Activated CD8-positive, alpha-beta memory T cell treated with anti-CD3 and anti-CD28 coated beads for 4 hours (primary cell): ENCODE measurements at places on chromosomes 1 and 21.

GRCh38 chr21:28393279-28393678, 599.4 kb downstream of the LTN1 start:
- DNase-seq, result no peak

DNA sequence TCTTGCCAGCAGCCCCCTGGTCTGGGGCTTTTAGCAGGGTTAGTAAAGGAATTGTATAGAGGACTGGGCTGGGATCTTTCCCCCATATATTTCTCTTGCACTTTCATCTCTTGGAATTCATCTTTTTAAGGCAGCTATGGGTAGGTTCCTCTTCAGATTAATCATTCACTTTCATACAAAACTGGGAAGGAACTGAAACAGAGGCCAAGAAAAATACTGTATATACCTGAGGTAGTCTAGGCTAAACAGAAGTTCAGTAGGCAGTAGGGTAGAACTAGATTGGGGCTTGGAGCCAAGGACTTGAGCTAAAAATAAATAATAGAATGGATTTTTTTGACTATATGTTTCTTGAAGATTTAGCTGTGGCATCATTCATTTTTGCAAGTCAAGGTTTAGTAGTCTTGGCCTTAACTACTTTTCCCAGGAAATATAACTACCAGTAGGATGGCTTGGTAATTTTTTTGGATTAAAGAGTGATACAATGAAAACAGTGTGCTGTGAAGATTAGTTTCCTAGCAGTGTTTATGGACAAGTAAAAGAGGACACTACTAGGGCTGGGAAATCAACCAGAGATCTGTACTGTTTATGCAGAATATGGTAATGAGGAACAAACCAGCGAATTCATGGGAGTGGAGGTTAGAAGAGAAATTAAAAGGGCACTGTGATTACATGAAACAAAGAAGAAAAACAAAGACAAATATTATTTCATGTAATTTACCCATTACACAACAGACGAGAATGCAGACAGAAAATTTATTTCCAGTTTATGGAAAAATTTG, 50.9 kb upstream of the PTGS2 start:
- DNase-seq, result no peak

- no peak for DNase-seq
These were observed 56.5 kb upstream of the BCAR3 start for GRCh38 chr1:93738075-93738622.

- no peak for DNase-seq
These were observed 18.1 kb upstream of the SLC26A9 start for GRCh38 chr1:205961405-205961804.

DNA sequence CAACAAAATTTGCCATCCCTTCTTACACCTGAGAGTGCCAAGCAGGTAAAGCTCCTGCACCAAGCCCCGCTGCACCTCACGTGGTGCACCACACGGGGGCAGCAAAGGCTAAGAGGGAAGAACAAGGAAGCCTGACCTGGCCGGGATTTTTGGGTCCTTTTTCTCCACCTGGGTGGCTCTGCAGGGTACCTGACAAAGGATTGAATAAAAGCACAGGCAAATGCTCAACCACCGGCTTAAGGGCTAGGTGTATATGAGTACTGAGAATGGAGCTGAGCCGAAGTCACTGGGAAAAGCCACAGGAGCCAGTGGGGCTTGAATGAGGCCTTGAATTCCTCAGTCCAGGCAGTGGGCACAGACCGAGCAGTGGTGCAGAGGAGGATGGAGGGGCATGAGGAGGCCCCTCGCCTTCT, 36.4 kb downstream of the ZNF697 start:
- DNase-seq, result peak; percentile 2

DNA sequence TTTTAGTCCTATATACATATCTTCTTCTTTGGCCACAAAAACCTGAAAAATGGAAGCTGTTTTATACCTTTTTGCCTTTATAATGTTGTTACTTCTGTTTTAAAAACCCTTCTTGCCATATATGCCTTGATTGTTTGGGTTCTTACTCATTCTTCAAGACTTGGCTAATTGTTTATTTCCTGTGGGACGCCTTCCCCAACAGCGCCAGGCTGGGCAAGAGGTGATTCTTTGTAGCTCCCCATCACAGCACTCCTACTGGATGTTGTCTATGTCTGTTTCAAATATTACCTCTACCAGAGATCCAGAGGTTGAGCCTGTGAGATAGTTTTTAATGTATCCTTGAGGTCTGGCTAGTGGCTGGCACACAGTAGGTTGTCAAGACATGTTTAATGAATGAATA, 73.2 kb upstream of the CYP2J2 start:
- DNase-seq, result no peak

DNA sequence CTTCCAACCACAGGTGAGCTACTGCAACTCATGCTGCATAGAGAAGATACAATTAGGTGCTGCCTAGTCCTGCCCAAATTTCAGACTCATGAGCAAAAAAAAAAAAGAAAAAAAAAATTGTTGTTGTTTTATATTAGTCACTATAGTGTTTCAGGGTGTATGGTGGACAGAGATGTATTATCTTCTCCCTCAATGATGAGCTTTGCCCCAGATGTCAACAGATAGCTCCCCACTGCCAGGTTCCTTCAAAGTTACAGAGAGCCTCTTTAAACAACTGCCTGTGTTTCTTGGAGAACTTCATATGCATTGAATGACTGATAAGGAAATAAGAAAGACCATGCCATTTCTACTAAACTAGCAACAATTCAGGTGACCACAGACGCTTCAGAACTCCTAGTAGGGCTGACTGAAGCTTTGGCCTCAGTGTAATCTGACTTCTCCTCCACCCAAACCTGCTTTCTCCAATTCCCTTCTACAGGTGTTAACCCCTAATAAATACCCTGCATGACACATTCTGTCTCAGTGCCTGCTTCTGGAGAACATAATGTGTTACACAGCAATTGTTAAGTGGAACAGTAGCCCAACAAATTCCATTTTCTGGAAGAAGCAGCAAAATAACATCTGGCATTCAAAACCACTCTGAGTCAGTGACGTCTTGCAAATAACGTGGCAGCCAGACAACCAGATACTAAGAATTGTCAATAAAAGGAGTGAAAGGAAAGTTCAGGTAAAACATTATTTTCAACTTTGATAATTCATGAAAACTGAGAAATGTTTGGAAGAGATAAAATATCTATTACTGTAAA, 147.7 kb downstream of the CDC42BPA start:
- no peak for DNase-seq

DNA sequence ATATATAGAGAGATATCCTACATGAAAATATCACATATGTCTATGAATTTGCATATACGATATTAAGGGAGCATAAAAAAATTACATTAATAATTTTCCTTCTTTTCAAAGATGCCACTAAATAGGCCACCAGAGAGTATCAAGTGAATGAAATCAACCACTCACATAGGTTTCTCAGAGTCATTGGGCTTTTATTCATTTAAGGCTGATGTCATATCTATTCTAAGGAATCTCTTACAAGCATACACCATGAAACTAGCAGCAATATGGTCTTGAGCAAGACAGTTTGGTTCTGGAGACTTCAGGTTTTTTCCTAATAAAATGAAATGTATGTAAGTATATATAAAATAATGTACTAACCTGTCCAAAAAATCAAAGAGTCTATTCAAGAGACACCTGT, 420.4 kb downstream of the PLA2G4A start:
- no peak for DNase-seq

GRCh38 chr1:154807048-154807591, 63.0 kb downstream of the KCNN3 start:
- no peak for DNase-seq

- DNase-seq, result no peak
These were observed 45.2 kb downstream of the LDLRAD2 start for GRCh38 chr1:21857142-21857839.

DNA sequence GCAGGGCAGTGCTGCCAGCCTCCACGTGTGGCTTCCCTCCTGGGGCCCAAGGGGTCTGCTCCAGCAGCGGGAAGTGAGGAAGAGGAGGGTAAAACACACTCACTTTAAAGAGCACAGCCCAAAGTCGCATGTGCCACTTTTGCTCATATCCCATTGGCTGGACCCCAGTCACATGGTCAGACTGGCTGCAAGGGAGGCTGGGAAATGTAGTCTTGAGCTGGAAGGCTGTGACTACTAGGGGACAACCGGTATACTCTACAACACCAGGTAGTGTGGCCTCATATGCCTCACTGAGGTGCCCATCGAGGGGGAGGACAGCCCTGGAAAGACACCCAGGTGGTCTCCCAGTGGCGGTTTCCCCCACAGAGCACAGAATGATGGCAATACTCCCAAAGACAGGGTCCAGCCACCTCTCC, 45.2 kb downstream of the CAMK2N1 start:
- DNase-seq, result no peak

DNA sequence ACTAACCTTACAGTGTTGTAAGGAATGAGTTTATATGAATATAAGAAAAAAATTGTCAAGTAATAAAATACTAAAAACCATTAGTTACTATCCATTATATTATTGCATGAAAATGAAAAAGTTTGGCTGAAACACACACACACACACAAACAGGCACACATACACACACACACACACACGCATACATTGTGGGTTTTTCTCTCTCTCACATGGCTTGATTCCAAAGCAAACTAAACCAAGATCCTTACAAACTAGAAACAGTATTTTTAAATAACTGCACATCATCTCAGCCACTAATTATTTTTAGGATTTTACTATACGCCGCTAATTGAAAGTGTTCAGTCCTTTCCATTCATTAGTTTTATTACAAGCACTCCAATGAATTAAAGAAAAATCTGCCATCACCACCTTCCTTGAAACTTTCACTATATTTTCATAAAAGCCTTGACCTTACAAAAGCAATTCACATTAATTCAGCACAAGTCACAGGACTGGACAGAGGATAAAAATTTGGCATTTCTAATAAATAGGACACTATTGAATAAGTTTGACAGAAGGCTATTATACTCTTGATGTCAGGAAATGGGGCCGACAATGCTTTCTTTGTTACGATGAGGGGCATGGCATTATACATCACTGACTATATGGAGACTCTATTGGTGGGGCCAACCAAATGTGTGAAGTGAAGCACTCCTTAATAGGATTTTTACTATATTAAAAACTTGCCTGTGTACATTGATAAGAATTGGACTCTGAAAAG, 187.0 kb upstream of the ESRRG start:
- no peak for DNase-seq

- DNase-seq, result no peak
These were observed 19.4 kb downstream of the JAK1 start for GRCh38 chr1:64946916-64947315.

DNA sequence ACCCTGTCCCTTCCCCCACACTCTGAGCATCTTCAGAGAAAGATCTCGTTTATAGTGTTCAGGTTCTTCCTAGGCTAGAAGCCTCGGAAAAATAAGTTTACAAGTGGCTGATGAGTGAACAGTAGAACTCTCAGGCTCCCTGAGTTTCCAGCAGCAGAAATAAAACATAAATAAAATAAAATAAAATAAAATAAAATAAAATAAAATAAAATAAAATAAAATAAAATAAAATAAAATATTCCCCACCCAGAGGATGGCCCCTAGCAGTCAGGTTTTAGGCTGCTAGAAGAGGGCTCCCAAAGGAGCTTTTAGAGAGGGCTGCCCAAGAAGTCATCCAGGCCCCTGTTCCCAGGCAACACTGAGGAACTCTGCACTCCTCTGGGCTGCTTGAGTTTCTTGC, 55.1 kb downstream of the KCNC4 start:
- no peak for DNase-seq

GRCh38 chr1:180156201-180156600, 1.5 kb downstream of the QSOX1 start:
- DNase-seq, result no peak

GRCh38 chr1:75202751-75203150, 68.6 kb downstream of the LHX8 start:
- DNase-seq, result no peak

DNA sequence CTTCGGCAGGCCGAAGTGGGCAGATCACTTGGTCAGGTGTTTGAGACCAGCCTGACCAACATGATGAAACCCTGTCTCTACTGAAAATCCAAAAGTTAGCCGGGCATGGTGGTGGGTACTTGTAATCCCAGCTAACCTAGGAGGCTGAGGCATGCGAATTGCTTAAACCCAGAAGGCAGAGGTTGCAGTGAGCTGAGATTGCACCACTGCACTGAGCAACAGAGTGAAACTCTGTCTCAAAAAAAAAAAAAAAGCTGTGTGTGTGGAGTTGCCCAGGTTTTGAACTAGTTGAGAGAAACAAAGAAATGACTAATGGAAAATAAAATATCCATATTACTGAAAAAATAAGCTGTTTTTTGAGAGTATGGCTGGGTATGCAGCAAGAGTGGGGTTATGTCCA, 100.2 kb downstream of the GTF2B start:
- no peak for DNase-seq

- peak; percentile 51 for DNase-seq
These were observed 2.6 kb upstream of the CREG1 start for GRCh38 chr1:167555971-167556714.

- no peak for DNase-seq
These were observed 4.5 kb downstream of the OVAAL start for GRCh38 chr1:180563026-180563827.

DNA sequence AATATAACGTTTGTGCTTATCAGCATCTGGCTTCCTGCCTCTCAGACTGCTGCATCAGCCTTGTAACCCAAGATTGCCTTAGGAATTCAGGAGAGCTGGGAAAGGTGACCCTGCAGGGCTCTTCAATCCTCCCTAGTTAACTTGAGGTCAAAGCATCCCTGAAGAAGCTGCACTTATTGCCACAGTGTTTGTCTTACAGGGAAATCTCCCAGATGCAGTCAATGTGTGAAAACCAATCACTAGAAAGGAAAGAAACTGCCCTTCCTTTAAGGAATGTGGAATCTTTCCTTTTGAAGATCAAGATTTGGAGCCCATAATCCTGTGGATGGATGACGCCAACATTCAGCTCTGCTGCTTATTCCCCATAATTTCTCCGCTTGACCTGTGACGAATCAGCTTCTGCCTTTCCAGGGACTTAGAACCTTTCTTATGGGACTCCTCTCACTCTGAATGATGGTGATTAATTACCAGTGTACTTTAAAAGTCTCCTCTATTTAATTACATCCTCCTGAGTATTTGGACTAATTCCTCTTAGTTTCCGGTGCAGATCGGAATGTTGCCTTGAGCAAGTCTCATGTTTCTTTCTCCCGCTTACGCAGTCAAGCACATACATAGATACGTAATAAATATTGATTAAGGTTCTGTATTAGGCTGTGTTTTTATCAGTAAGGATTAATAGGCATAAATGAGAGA, 14.4 kb downstream of the ADAMTS5 start:
- no peak for DNase-seq
